NCI-H1436 (cell line): ENCODE measurements at places on chromosomes 5 and 9.

DNA sequence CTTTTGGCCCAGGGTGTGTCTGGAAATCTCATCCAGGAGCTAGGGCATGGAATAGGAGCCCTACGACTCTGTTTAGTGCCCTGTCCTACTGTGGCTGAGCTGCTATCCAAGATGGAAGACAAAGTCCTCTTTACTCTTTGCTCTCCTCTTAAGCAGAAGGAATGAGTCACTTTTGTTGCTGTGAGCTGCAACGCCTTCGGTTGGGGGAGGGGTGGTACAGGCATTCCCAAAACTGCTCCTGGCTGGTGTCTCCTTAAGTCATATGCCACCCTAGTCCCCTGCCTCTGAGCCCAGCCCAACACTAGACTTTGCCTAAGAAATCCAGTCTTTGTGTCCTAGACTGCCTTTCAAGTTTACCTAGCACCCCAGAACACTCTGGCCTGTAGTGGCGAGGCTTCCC, 99.9 kb downstream of the PRR16 start:
- no peak for DNase-seq

DNA sequence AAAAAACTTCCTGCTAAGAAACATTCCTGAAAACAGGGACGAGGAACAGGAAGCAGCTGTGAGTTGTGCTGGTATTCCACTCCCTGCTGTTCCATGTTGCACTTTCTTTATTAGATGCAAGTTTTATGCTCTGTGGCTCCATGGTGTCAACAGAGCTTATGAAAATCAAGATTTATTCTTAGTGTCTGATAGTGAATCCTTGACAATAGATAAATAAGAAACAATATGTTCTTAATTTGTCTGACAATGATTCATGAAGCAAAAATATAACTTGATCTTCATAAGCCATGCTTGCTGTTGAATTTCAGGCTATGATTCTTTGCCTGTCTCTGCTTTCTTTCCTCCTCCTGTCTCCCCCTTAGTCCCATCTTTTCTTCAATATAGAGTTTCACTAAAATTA, 119.6 kb downstream of the DROSHA start:
- no peak for DNase-seq

GRCh38 chr9:109411798-109412352, 86.2 kb downstream of the PTPN3 start:
- DNase-seq: peak; percentile 2

DNA sequence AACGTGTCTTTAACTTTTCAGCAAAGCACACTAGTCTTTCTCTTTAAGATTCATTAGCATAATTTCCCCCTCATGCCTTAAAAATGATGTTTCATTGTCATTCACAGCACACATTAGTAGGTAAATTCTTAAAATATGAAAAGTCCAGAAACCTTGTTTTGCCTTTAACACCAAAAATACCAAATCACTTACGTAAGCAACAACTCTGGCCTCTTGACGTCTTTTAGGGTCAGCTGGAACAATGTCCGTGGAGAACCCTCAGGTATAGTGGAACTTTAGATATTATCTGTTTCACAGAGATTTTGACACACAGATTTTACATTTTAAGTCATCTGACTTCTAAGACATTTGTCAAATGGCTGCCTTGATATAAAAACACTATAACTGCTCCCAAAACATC, 30.9 kb downstream of the LNPEP start:
- DNase-seq: no peak

DNA sequence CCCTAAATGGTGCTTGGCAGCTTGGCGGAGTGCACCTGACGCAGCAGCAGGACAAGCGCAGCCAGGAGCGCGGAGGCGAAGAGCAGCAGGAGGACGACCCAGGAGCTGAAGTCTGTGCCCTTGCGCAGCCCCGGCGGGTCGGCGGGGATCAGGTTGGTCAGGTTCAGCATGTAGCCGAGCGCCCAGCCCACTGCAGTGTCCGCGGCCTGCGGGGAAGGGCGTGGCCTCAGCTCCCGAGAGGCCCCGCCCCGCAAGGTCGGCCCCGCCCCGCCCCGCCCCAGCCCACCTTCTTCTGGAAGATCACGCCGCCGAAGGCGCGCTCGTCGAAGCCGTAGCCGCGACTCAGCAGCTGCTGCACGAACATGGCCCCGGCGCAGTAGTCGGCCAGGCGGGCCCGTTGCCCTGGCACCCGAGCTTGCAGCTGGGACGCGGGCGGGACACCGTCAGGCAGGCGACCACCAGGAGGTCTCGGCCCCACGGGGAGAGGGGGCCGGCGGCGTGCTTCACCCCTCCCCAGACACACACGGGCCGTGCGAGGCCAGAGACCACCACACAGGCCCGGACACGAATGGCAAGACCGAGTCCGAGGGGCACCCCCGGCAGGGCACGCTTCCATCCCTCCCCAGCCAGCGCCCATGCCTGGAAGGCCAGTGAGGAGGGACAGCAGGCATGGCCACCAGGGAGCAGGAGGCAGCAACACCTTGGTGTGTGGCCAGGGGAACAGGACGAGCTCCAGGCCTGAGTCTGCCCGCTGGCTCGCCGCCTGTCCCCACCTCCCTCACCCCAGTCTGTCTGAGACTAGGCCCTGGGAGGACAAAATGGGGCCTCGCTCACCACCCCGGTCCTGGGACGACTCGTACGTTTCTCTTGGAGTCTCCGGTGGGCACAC, 2.9 kb upstream of the NPDC1 start:
- no peak for DNase-seq

GRCh38 chr5:69134126-69134525, 32.8 kb upstream of the CCNB1 start:
- DNase-seq: no peak
